ENCODE measurements at places on chromosomes 5 and 9. TPM values are rescaled to one million over a fixed set of nuclear protein-coding genes. Genes with fewer than 3 reads are reported as not detected.

GRCh38 chr5:172849606-172850453 lies 15.8 kb downstream of the ERGIC1 start:
- DNase-seq = no peak

GRCh38 chr5:62299101-62299500 lies 6.9 kb upstream of the KIF2A start:
- no peak for DNase-seq

VCAN gene
- polyA plus RNA-seq = 336 TPM

DOCK2 gene
- 2.4 TPM for polyA plus RNA-seq

DNA sequence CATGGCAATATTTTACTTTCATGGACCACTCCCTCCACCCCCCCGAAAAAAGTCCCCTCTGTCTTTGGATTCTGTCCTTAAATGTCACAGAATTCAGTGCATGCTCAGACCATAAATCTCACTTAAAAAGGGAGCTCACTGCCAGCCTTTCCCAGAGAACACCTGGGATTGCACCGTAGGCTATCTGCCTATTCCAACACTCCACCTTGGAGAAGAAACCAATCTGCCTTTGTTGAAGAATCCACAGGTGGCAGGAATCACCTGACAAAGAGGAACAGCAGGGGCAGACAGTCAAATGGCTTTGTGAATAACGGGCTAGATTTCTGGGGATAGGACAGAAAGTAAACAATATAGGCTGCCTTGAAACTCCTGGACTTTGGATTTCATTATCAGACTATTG lies 306.7 kb upstream of the BRINP1 start:
- DNase-seq = no peak

DNA sequence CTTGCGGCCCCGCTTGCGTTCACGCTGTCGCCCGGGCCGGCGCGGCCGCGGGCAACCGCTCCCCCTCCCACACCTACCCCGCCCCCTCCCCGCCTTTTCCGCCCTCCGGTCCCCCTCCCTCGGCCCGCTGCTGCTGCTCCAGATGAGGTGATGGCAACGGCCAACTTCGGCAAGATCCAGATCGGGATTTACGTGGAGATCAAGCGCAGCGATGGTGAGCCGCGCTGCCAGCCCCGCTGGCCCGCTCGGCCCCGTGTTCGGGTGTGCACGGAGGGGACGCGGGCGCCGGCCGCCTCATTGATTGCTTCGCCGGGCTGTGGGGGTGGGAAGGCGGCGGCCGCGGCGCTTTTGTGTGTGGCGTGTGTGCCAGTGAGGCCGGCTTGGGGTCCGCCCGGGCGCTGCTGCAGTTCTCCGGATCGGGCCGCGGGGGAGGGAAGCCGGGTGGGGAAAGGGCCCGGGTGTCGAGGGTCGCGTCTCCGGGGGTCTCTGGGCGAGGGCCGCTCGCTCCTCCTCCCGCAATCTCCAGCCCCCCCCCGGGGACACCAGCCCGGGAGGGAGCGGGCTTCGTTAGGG lies 403 bp downstream of the KIF2A start:
- DNase-seq = peak; percentile 47

- DNase-seq = no peak
Observed at GRCh38 chr5:1129711-1130055, 17.8 kb upstream of the SLC12A7 start.

GRCh38 chr5:172910828-172911627 lies 48.2 kb upstream of the RPL26L1 start:
- no peak for DNase-seq

GRCh38 chr5:95883185-95884016 lies 60.9 kb upstream of the GLRX start:
- no peak for DNase-seq

CCL21 gene
- polyA plus RNA-seq = 19.1 TPM

NMUR2 gene
- polyA plus RNA-seq = 0.16 TPM

DNA sequence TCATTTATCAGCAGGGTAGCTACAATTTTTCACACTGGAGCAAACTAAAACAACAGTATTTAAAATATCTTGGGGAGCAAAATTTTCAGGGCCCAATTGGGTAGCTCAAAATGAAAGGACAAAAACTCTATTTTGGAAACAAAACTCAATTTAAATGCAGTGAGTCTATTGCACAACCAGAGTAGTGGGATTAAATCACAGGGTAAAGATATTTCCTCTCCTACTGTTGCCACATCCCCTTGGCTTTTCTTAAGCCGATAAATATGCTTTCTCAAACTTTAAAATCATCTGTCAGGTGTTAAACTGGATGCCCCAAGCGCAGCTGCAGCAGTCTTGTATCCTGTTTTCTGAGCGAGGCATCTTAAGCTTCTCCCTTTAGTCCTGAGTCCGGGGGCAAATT lies 1474.3 kb upstream of the CDH9 start:
- no peak for DNase-seq

KIAA0825 gene
- 5.1 TPM for polyA plus RNA-seq

GRCh38 chr5:102971676-102972293 lies 148.2 kb downstream of the GIN1 start:
- peak; percentile 18 for DNase-seq

PCDHGA7 gene
- 2.8 TPM for polyA plus RNA-seq

DNA sequence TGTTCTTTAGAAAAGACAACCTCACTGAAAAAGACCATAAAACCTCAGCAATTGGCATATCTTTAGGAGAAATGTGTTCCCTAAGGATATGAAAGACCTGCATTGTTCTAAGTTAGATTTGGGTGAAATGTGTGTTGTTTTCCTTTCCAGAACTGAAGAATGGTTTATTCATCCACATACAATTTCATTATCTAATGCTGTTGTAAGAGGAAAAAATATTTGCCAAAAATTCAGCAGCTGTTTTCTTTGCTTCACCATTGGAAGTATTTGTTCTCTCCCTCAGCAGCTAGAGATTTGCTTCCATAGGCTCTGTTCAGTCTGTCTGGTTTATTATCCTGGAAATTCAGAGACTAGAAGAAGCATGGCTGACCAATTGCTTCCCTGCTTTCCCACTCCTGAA lies 150.9 kb downstream of the ISOC1 start:
- DNase-seq = no peak

IER5L gene
- 11.7 TPM for polyA plus RNA-seq

KLF9 gene
- 8.6 TPM for polyA plus RNA-seq

GRCh38 chr5:77907786-77908185 lies 131.6 kb upstream of the TBCA start:
- DNase-seq = no peak

- no peak for DNase-seq
Observed at GRCh38 chr5:172859966-172860365, 25.9 kb downstream of the ERGIC1 start.

SLC6A19 gene
- 63.9 TPM for polyA plus RNA-seq

DNA sequence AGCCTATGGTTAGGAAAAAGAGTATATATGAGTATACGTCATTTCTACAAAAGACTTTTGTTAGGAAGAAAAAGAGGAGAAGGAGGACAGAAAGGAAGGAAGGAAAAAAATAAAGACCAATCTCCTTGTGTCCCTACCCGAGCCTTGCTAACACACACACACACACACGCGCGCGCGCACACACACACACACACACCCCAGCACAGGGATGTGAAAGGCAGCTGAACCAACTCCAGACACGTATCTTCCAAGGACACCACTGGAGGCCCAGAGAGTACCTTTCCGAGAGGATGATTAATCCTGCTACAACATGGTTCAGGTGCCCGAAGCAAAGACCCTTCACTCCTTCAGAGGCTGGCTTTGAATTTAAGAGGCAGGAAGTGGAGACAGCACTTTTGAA lies 56.9 kb upstream of the GALNT10 start:
- no peak for DNase-seq

GRCh38 chr5:61254969-61255555 lies 77.0 kb upstream of the ZSWIM6 start:
- DNase-seq = no peak

CERCAM gene
- polyA plus RNA-seq = 42.0 TPM

- DNase-seq = no peak
Observed at GRCh38 chr5:123134653-123135181, 45.7 kb downstream of the PRDM6 start.

NDUFB6 gene
- polyA plus RNA-seq = 76.4 TPM

TIMD4 gene
- polyA plus RNA-seq = 0.69 TPM

NPR3 gene
- 21.8 TPM for polyA plus RNA-seq

GRCh38 chr9:94796687-94797086 lies 70.2 kb downstream of the AOPEP start:
- DNase-seq = no peak

- DNase-seq = no peak
Observed at GRCh38 chr5:135729321-135729786, 105.1 kb upstream of the SLC25A48 start.

IQGAP2 gene
- 97.7 TPM for polyA plus RNA-seq

- DNase-seq = no peak
Observed at GRCh38 chr5:84304599-84304998, 80.1 kb downstream of the EDIL3 start.

GRCh38 chr9:18269561-18269960 lies 204.4 kb upstream of the ADAMTSL1 start:
- DNase-seq = no peak

- DNase-seq = no peak
Observed at GRCh38 chr9:89793551-89793950, 188.7 kb downstream of the GADD45G start.

POU5F2 gene
- polyA plus RNA-seq = 0.03 TPM

GRCh38 chr9:105883847-105884246 lies 189.5 kb downstream of the TMEM38B start:
- no peak for DNase-seq

- DNase-seq = no peak
Observed at GRCh38 chr5:66851306-66851705, 255.1 kb downstream of the MAST4 start.

- no peak for DNase-seq
Observed at GRCh38 chr5:21613971-21614488, 1239.1 kb downstream of the CDH12 start.

GRCh38 chr5:54956922-54957321 lies 28.5 kb downstream of the ESM1 start:
- DNase-seq = no peak

SPATA31D4 gene
- polyA plus RNA-seq = not detected

- DNase-seq = no peak
Observed at GRCh38 chr5:56053363-56053762, 58.6 kb upstream of the IL6ST start.

RANBP6 gene
- polyA plus RNA-seq = 34.3 TPM

BTNL3 gene
- polyA plus RNA-seq = not detected

DNA sequence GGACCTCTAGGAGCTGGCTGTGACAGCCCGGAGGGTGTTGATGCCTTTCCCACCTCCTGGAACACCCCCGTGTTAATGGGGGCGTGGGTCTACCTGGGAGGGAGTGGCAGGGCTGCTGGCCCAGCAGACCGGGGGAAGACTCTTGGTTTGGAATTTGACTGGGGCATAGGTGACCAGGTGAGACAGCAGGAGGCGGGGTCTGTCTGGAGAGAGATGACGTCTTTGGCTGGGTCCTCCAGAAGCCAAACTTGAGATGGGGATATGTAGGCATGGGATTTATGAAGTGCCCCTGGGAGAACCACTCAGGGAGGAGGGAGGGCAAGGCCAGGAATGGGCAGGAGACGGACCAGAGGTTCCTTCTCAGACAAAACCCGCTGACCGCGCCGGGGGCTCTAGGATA lies 42.6 kb downstream of the NEK6 start:
- no peak for DNase-seq

FOXD4L4 gene
- not detected for polyA plus RNA-seq

GRIN1 gene
- polyA plus RNA-seq = not detected

PCA3 gene
- polyA plus RNA-seq = 1.5 TPM

GRCh38 chr9:110189559-110190320 lies 18.2 kb downstream of the C9orf152 start:
- DNase-seq = no peak

GPR151 gene
- not detected for polyA plus RNA-seq

- no peak for DNase-seq
Observed at GRCh38 chr9:126551812-126552211, 61.9 kb upstream of the LMX1B start.

CDKN2B-AS1 gene
- not detected for polyA plus RNA-seq

- DNase-seq = no peak
Observed at GRCh38 chr5:172443441-172444109, 10.8 kb downstream of the SH3PXD2B start.

- DNase-seq = no peak
Observed at GRCh38 chr5:160266752-160267345, 37.5 kb downstream of the FABP6 start.

WDR41 gene
- 61.1 TPM for polyA plus RNA-seq

GRCh38 chr5:168987543-168988300 lies 313.2 kb downstream of the SLIT3 start:
- DNase-seq = no peak

GRCh38 chr9:19026375-19026774 lies 6.6 kb downstream of the SAXO1 start:
- DNase-seq = no peak

ATG12 gene
- polyA plus RNA-seq = 56.2 TPM

- DNase-seq = no peak
Observed at GRCh38 chr9:136808075-136808805, 492 bp downstream of the RABL6 start.

Measured in right renal pelvis (tissue), 4 donors.